ENCODE measurements at places on chromosomes 11 and 22. TPM values are rescaled to one million over a fixed set of nuclear protein-coding genes. Genes with fewer than 3 reads are reported as not detected.

The TMEM225 gene
- total RNA-seq: not detected

The CCDC89 gene
- total RNA-seq: 0.27 TPM

The CD248 gene
- not detected for total RNA-seq

DNA sequence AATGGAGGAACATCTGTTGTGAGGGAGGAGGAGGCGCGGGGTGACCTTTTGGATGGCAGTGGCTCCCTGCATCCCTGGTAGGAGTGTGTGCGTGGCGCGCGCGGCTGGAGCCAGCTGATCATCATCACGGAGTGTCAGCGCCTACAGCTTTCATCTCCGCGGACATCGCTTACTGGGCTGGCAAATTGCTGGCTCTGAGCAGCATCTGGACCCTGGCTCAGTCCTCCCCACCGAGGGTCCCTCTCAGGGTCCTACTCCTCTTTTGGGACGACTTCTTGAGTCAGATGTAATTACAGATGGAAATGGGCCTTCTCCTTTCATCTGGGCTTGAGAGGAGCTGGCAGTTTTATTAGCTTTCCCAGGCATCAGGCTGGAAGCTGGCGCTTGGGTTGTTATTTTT is 85.3 kb downstream of the CACNA1I start:
- DNase-seq: no peak

GRCh38 chr22:46349238-46349637 is 13.7 kb downstream of the TRMU start:
- no peak for DNase-seq

DNA sequence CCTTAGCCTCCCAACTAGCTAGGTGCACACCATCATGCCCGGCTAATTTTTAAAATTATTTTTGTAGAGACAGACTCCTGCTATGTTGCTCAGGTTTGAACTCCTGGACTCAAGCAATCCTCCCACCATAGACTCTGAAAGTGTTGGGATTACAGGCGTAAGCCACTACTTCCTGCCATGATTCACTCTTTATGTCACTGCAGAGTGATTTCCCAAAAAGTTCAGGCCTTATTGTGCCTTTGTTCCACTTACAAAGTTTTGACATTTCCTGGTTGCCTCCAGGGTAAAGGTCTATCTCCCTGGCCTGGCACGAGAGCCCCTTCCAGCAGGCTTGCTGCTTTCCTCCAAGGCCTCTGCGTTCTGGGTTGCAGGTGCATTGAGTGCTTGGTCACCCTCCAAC is 44.6 kb upstream of the RIC3 start:
- no peak for DNase-seq

- no peak for DNase-seq
Observed at GRCh38 chr11:3217818-3218482, 663 bp downstream of the MRGPRG start.

DNA sequence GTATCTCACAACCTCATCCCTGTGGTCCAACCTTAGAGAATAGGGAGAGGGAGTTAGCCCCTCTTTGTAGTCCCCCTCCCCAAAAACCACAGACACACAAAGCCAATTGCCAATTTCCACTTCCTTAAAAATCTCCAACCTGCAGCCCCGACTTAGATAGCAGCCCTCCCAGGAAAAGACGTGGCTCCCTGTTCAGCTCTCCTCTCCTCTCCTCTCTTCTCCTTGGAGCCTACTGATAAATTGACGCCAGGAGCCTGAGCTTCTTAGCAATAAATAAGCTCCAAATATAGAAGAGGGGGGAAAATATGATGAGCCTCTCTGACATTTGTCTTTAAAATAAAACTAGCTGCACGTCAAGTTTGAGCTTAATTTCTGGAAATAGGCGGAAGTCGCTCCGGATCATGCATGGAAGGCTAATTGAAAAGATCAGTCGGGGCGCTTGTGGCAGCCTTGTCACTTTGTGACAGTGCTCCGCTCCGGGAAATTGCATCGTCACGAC is 7.3 kb downstream of the PAX6 start:
- no peak for DNase-seq

Measured in T-helper 17 cell (primary cell).